ENCODE measurements at places on chromosomes 3 and 15. TPM values are rescaled to one million over a fixed set of nuclear protein-coding genes. Genes with fewer than 3 reads are reported as not detected.

GRCh38 chr3:172343979-172344378, 104.3 kb downstream of the GHSR start:
- DNase-seq, result no peak

DNA sequence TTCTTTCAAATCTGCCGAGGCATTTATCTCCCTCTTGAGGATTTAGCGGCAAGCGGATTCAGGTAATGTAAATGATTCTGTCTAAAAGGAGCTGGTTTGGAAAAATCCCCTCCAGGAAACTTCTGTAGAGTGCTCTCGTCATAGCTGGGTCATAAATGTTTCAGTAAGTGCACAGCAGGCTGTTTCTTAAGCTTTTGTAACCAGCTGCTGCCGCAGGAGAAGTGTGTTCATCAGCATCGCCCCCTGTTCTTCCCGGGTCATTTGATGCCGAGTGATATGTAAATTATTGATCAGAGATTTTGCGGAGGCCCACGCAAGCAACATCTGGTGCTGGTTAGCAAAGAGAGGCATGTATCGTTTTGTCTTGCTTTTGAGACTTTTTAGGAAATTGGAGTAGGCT, 53.1 kb downstream of the DNASE1L3 start:
- DNase-seq, result no peak

Gene TMEM40
- total RNA-seq, result not detected

Gene EEFSEC
- 19.2 TPM for total RNA-seq

GRCh38 chr3:27626596-27627118, 95.5 kb downstream of the EOMES start:
- no peak for DNase-seq

DNA sequence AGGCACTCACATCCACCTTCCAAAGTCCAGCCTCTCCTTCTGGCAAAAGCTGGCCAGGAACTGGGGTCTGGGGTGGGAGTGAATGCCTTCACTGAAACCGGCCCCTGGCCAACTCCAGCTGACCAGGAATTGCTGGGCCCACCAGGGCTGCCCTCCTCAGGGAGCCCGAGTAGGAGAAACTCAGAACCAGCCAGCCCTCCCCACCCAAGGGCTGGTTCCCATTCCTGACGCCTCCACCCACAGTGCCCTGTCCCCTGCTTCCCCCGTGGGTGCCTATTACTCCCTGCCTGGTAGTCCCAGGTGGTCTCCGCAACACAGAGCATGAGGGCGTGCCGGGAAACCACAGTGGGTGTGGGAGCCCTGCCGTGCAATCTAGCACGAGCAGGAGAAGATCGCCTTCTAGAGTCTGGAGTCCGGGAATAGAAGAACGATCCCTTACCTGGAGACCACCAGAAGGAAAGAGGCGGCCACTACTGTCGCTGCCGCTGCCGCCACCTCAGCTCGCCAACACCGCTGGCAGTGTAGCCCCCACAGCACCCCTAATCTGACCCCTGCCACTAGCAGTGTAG, 178.8 kb downstream of the POTEB3 start:
- no peak for DNase-seq

GRCh38 chr15:52019394-52020220, 588 bp downstream of the MAPK6 start:
- DNase-seq, result peak; percentile 91

GRCh38 chr3:40079847-40080240, 229.7 kb upstream of the EIF1B start:
- no peak for DNase-seq

- DNase-seq, result no peak
Measured at GRCh38 chr3:183006396-183007002, 26.2 kb upstream of the DCUN1D1 start.

DNA sequence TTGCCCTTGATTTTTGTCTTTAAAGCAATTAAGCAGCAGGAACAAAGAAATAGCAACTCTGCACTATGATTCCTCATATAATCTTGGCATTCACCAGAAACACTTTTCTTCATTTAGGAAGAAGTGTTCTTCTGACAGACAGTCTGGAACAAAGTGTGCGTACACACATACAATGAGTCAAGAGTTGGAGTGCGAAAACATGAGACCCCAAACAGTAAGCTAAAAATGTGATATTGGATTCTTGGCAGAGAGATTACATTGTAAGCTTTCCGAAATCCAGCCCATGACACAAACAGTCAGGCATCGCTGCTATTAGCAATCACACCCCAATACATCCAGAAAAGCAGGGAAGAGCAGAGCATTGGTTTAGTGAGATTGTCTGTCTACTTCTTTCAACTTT, 306.7 kb upstream of the TBC1D5 start:
- DNase-seq, result no peak

GRCh38 chr3:117253636-117254035, 544.1 kb downstream of the TUSC7 start:
- DNase-seq, result no peak

Gene CCRL2
- total RNA-seq, result 1.7 TPM

- DNase-seq, result no peak
Measured at GRCh38 chr3:133573629-133574194, at the start of gene CDV3. Gene CDV3, plus strand, starts transcription at chr3:133573686. Its CDS starts 359 bp downstream, at chr3:133574045.

- DNase-seq, result no peak
Measured at GRCh38 chr3:22887664-22888291, 315.3 kb upstream of the UBE2E2 start.

Gene SRGAP3
- 0.40 TPM for total RNA-seq

Gene ZNF80
- total RNA-seq, result 0.21 TPM

Gene CPLX3
- total RNA-seq, result 0.09 TPM

DNA sequence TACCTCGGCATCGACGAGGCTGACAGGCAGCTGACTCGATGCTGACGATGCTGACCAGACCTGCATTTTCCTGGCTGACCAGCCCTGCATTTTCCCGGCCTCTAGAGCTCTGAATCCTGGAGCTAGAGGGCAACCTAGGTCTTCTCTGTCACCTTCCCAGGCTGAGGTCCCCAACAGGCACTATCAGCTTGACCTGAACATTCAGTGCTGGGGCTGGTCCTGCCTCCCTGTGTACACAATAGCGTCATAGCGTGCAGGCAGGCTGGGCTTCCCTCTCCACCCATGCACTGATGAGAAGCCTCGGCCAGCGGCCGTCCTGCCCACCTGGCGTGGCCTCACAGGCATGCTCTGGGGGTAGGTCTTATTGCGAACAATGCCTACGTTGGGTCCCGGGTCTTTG, 62.3 kb upstream of the SNRPA1 start:
- DNase-seq, result no peak

DNA sequence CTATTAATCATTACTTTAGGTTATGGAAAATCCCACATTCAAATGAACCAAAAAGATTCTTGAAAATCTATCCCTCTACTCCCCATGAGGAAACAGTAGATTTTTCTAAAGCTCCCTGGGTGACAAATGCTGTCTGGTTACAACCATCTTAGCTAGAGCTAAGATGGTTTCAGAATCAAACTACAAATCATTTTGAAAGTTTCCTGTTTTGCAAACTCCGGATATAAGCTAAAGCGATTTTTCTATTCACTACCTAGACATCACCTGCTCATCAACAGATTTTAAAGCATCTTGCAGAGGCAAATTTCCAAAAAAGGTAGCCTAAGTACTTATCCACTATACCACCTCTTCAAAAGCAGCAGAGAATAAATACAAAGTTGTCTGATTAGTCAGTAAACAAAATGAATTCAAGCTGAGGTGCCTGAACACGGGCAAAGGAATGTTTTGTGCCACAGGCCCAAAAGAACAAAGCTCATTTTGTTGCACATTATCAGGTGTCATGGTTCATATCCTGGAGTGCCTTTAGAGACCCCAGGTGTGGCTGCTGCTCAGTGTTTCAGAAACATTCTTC, 204.9 kb downstream of the TNIK start:
- DNase-seq, result peak; percentile 69
